ENCODE measurements at places on chromosomes 7 and 10. TPM values are rescaled to one million over a fixed set of nuclear protein-coding genes. Genes with fewer than 3 reads are reported as not detected.

The AGBL3 gene
- total RNA-seq = 5.8 TPM

The ITIH2 gene
- 2.9 TPM for total RNA-seq

The ZNF37A gene
- 42.6 TPM for total RNA-seq

The GIMAP6 gene
- total RNA-seq = 11.7 TPM

The ARHGEF35 gene
- total RNA-seq = 6.2 TPM

The TMEM120A gene
- total RNA-seq = 28.3 TPM

The ACSL5 gene
- 3.6 TPM for total RNA-seq

The MKI67 gene
- 16.4 TPM for total RNA-seq

The BLNK gene
- 3.8 TPM for total RNA-seq

The GNAI1 gene
- 65.3 TPM for total RNA-seq

The HKDC1 gene
- total RNA-seq = 18.0 TPM

The TSPAN33 gene
- total RNA-seq = 6.5 TPM

The TFPI2 gene
- 57.5 TPM for total RNA-seq

The SPAG6 gene
- total RNA-seq = 0.77 TPM

The SLC13A1 gene
- not detected for total RNA-seq

The SHH gene
- total RNA-seq = 0.33 TPM

The ZNF853 gene
- 20.7 TPM for total RNA-seq

All from camera-type eye (tissue), 1 donor.